Thymus (tissue), 14 donors: ENCODE measurements at places on chromosomes 6 and 20. TPM values are rescaled to one million over a fixed set of nuclear protein-coding genes. Genes with fewer than 3 reads are reported as not detected.

DNA sequence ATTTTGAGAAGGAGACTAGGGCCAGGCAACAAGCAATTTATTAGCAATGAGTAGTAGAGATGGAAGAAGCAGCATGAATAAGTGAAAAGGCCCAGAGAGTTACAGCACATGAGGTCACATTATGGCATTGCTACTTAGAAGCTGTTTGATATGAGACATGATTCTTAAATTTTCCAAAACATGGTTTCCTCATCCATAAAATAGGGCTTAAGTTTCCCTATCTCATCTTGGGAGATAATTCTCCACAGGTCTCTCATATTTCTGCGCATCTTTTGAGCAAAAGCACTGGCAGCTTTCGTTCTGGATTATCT lies 656.1 kb downstream of the EPHA7 start:
- no peak overlapping the region for H3K4me3 ChIP-seq
- no peak for DNase-seq
- no peaks in the 10 kb centered on the region for H3K36me3 ChIP-seq

DNA sequence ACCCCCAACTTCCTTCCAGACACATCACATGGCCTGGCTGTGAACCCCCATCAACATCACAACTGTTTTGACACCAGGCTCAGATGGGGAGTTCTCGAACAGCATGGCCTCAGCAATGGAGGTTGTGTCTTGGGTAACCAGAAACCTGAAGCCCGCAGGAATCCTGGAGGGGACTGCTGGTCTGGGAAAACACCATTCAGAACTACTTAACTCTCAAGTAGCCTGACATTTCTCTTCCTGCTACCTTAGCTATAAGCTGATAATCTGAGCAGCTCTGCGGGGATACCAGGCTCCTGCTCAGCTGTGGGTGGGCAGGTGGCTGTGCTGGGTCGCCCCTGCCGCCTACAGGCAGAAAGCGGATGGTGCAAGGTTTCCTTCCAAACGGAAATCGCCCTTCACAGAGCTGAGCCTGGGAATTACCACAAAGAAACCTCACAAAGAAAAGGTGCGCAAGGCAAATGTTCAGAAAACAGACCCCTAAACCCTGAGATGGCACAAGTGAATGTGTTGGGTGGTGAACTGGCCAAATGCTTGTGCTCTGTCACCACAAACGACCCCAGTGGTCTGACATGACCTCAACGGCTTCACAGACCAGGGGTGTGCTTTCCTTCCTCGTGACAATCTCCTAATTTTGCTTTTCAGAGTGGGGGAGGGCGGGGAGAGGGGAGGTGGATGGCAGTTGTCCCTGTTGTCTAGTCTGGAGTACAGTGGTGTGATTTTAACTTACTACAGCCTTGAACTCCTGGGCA lies 29.5 kb downstream of the SNX5 start:
- peaks cover 39% of the 10 kb centered on the region for H3K36me3 ChIP-seq
- H3K27ac ChIP-seq: peak overlapping the region; percentile 15
- H3K27me3 ChIP-seq: no peaks in the 10 kb centered on the region
- no peak overlapping the region for H3K4me3 ChIP-seq

DNA sequence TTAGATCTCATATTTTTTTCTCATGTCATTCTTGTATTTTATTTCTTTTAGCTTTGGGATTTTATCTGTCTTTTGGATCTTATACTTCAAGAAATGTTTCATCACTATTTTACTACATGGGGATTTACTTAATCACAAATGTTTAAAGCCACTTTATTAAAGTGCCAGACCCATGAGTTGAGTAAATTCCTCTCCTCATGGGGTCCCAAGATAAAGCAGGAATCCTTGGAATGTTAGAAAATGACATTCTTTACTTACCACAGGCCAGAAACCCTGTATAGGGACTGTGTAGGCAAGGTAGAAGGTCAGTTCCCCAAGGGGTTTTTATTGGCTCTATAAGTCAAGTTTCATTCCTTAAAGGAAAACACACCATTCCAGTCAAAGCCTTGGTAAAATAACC lies 28.4 kb upstream of the OR2J2 start:
- no peaks in the 10 kb centered on the region for H3K36me3 ChIP-seq
- H3K27ac ChIP-seq: no peak overlapping the region
- DNase-seq: no peak
- no peak overlapping the region for H3K4me3 ChIP-seq

The TMEM217 gene
- 2.4 TPM for total RNA-seq

DNA sequence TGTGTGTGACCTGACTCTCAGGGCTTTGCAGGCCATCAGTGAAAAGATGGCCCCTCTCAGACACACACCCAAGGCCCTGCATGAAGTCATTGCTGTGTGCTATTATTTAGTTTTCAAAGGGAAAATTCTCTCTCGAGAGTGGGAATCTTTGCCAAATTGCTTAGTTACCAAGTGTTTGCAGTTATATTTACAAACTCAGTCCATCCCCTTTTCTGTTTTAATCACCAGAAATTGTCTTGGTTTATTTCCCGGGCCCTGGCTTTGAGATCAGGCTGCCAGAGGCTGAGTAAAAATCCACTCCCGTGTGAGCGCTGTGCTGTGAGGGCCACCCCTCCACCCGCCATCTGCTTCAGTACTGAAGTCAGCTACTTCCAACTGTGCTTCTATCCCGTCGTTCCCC lies 163.1 kb downstream of the SOD2 start:
- no peaks in the 10 kb centered on the region for H3K27me3 ChIP-seq
- H3K4me1 ChIP-seq: no peaks in the 10 kb centered on the region
- H3K36me3 ChIP-seq: no peaks in the 10 kb centered on the region
- H3K27ac ChIP-seq: no peak overlapping the region
- no peak overlapping the region for H3K4me3 ChIP-seq

DNA sequence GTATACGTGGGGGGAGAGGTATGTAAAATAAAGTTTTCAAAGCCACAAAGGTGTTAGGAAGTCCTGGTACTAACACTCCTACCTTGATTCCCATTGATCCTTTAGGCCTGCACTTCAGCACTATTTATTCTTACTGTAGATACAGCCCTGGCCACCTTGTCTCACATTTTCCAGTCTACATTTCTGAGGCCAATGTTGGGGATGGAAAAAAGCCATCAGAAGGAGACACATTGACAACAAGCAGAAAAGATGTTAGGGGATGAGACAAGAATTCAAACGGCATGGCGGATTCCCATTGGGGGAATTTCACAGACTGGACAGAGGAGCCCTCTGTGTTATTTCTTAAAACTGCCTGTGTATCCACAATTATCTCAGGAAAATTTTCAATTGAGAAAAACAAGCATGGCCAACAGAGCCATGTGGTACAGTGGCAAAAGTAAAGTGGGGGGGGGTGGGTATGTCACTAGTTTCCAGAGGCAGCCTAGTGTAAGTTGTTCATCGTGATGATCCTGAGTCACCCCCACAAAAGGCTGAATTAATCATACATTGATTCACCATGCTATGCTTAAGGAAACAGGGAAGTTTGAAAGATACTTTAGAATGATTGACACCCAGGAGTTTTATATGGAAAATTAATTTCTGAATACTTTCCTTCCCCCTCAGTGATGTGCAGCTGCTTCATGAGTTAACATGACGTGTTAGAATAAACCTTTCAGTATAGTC lies 40.5 kb downstream of the RREB1 start:
- peaks cover 31% of the 10 kb centered on the region for H3K4me1 ChIP-seq
- H3K4me3 ChIP-seq: no peak overlapping the region
- peaks cover 5% of the 10 kb centered on the region for H3K36me3 ChIP-seq
- no peak for DNase-seq
- H3K27me3 ChIP-seq: no peaks in the 10 kb centered on the region
- H3K27ac ChIP-seq: no peak overlapping the region

The GRIK2 gene
- total RNA-seq: under 0.01 TPM

- no peak for DNase-seq
- peak overlapping the region; percentile 86 for H3K4me3 ChIP-seq
- peak overlapping the region; percentile 94 for H3K27ac ChIP-seq
- H3K27me3 ChIP-seq: no peaks in the 10 kb centered on the region
- no peaks in the 10 kb centered on the region for H3K36me3 ChIP-seq
These were observed 997 bp upstream of the FBXO30 start for GRCh38 chr6:145815309-145816274.

DNA sequence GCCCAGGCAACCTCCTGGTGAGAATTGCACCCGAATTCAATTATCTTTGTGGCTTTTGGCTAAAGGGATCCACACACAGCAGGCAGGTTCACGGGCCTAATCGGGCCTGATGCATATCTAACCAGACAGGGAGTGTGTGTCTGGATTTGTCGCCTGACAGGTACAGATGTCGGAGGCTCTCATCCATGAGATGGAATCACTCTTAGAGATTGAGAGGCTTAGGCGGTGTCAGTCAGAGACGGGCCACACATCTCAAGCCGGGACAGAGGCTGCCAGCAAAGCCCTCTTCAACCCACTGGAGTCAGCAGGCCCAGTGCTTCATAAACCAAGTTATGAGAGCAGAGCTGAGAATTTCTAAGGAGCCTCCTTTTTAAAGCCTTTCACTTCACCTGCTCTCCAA lies 247.0 kb downstream of the LRFN2 start:
- H3K36me3 ChIP-seq: no peaks in the 10 kb centered on the region
- no peak overlapping the region for H3K27ac ChIP-seq
- no peak overlapping the region for H3K4me3 ChIP-seq
- no peaks in the 10 kb centered on the region for H3K4me1 ChIP-seq
- no peak for DNase-seq
- H3K27me3 ChIP-seq: peaks cover 2% of the 10 kb centered on the region

GRCh38 chr6:16625291-16626265 lies 135.7 kb downstream of the ATXN1 start:
- no peaks in the 10 kb centered on the region for H3K4me1 ChIP-seq
- no peaks in the 10 kb centered on the region for H3K27me3 ChIP-seq
- no peak overlapping the region for H3K4me3 ChIP-seq

The BCAS4 gene
- 17.5 TPM for total RNA-seq

The HRH3 gene
- not detected for total RNA-seq

GRCh38 chr6:79089552-79090404 lies 11.7 kb upstream of the PHIP start:
- no peak overlapping the region for H3K4me3 ChIP-seq
- H3K36me3 ChIP-seq: no peaks in the 10 kb centered on the region
- no peak overlapping the region for H3K27ac ChIP-seq
- no peaks in the 10 kb centered on the region for H3K27me3 ChIP-seq
- DNase-seq: no peak

DNA sequence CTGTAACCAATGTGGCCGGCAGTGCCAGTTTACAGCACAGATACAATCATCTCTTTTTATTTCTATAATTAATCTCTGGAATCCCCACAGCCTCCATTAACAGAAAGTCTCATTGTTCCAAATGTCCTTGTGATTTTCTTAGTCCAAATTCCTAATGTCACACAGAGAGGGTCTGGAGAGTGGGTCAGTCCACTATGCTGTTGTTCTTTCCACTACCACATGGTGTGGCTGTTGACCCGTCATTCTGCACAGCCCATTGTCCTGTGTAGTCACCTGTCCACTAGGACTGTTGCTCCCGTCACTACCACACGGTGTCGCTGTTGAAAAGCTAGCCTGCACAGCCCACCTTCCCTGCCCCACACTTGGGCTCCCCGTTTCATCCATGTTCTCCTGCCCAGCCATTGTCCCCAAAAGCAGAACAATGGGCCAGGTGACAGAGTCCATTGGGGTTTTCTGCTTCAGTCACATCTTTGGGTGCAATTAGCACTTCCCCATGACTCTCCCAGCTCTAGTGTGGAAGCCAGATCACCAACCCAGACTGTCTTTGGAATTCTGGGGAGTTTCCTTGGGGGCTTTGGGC lies 8.6 kb upstream of the LBP start:
- H3K27me3 ChIP-seq: no peaks in the 10 kb centered on the region
- no peaks in the 10 kb centered on the region for H3K4me1 ChIP-seq
- no peak overlapping the region for H3K27ac ChIP-seq
- no peaks in the 10 kb centered on the region for H3K36me3 ChIP-seq
- no peak overlapping the region for H3K4me3 ChIP-seq
- no peak for DNase-seq

GRCh38 chr6:161557333-161558107 lies 283.7 kb upstream of the AGPAT4 start:
- H3K27me3 ChIP-seq: no peaks in the 10 kb centered on the region
- no peak overlapping the region for H3K27ac ChIP-seq
- no peaks in the 10 kb centered on the region for H3K36me3 ChIP-seq
- H3K4me3 ChIP-seq: no peak overlapping the region

DNA sequence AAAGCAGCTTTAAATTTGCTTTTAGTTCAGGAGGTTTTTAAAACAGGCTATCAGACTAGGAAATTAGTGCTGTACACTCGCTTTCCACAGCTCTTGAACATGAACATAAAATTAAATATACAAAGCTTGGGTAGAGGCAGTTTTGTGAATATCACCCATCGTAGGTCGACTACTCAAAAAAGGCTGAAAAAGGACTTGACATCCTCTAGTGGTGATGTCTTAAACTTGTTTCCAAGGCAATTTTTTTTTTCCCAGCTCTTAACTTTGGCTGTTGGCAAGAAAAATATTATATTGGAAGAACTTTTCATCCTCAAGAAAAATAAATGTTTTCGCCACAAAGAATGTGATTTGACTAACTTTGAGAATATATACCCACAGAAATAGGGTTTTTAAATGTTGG lies 2.9 kb downstream of the MAP7 start:
- H3K27ac ChIP-seq: no peak overlapping the region
- H3K36me3 ChIP-seq: no peaks in the 10 kb centered on the region
- H3K4me3 ChIP-seq: no peak overlapping the region
- H3K4me1 ChIP-seq: peaks cover 10% of the 10 kb centered on the region
- no peak for DNase-seq

GRCh38 chr6:165178056-165178455 lies 131.3 kb downstream of the C6orf118 start:
- no peak overlapping the region for H3K27ac ChIP-seq
- no peaks in the 10 kb centered on the region for H3K4me1 ChIP-seq
- no peaks in the 10 kb centered on the region for H3K36me3 ChIP-seq

GRCh38 chr6:44221291-44221960 lies 2.0 kb upstream of the SLC29A1 start:
- peaks cover 3% of the 10 kb centered on the region for H3K36me3 ChIP-seq
- no peak overlapping the region for H3K4me3 ChIP-seq
- H3K4me1 ChIP-seq: peaks cover 92% of the 10 kb centered on the region
- H3K27me3 ChIP-seq: no peaks in the 10 kb centered on the region

GRCh38 chr6:1394514-1395463 lies 5.4 kb downstream of the FOXF2 start:
- H3K4me1 ChIP-seq: no peaks in the 10 kb centered on the region
- H3K27ac ChIP-seq: no peak overlapping the region
- no peak for DNase-seq
- peaks cover 69% of the 10 kb centered on the region for H3K27me3 ChIP-seq
- H3K4me3 ChIP-seq: no peak overlapping the region

The POPDC3 gene
- total RNA-seq: 0.33 TPM
